ENCODE measurements at places on chromosomes 4 and X. TPM values are rescaled to one million over a fixed set of nuclear protein-coding genes. Genes with fewer than 3 reads are reported as not detected.
A peak's percentile ranks its signal among the peaks of the same experiment; 100 is the strongest.

GRCh38 chr4:48651914-48652313 is 128.2 kb downstream of the FRYL start:
- DNase-seq, result no peak

GRCh38 chrX:26376037-26376708 is 160.2 kb downstream of the MAGEB5 start:
- DNase-seq, result no peak

DNA sequence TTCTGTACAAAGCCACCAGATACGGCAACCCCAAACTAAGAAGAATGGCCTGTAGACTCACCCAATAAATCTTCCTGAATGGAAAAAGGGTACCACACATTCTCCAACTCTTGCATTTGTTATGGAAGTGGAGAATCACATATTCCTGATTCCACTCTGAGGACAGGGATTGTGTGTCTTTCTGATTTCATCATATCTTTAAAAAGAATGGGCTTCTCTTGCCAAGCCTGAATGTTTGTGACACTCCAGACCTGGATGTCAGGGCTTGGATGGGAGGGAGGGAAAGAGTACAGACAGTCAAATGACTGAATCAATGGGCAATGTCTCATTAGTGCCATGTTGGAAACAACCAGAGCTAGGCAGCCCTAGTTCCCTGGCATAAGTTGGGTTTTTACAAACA is 77.4 kb downstream of the PLAC1 start:
- DNase-seq, result no peak

DNA sequence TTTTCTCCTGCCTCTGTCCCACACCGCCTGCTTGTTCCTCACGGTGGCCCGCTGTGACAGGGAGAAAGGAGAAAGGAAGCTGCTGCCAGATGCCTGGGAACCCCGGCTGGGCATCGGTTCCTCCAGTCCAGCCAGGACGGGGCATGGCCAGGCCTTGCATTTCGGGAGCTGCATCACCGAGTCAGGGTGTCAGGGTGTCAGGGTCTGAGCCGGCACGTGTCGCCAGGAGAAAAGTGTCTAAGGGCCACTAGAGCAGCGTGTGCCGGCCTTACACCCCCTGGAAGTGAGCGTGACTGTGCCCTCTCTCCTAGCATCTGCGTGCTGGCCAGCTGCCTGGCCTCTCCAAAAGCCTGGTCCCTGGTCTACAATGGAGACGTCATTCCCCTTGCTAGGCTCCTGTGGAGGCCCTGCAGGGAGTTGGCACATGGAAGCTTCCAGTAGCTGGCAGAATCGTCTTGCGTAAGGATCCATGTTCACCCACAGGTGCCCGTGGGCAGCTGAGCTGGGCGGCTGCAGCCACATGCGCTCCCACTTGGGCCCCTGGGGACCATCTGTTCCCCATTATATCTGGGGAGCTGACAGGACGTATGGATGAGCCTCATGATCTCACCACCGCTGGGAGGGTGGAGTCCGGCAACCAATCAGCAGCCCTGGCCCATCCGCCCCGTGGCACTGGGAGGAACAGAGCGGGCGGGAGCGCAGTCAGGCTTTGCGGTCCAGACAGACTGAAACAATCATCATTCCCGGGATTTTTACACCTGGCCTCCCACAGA is 39.9 kb upstream of the HMX1 start:
- no peak for DNase-seq

GRCh38 chr4:169342906-169343564 is 72.3 kb upstream of the SH3RF1 start:
- DNase-seq, result no peak

GRCh38 chrX:2346158-2346557 is 154.6 kb downstream of the DHRSX start:
- DNase-seq, result no peak

DNA sequence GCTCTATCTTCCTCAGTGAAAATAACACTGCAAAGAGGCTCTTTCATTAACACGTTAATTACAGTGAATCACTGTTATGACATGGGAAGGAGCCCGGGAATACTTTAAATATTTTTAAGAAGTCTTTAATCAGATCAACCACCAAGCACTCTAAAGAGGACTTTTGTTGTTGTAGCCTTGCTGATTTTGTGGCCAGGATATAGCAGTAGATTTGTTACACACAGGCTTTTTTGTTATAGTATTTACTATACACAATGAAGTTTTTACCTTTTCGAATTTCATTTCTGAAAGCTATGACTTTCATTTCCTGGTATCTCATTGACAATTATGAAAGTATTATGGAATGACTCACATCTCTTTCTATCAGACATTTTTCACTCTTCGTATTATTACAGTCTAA is 20.3 kb downstream of the FGF13 start:
- no peak for DNase-seq

Gene CSAG1
- not detected for total RNA-seq

DNA sequence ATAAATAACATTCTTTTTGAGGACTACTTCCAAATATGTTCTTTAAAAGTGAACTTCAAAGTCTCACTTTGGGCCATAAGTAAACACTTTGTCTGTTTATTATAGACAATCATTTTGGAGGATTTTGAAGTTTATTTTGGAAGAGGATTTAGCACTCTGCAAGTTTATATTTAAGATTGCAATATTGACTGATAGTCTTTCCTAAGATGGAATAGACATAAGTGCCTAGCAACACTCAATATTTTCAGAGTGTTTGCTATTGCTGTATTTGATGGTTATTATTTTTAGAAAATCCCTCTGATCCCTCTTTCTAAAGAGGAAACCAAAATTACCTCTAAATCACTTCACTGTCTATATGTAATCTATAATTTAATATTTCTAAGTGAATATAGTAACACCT is 42.8 kb upstream of the MAD2L1 start:
- DNase-seq, result no peak

DNA sequence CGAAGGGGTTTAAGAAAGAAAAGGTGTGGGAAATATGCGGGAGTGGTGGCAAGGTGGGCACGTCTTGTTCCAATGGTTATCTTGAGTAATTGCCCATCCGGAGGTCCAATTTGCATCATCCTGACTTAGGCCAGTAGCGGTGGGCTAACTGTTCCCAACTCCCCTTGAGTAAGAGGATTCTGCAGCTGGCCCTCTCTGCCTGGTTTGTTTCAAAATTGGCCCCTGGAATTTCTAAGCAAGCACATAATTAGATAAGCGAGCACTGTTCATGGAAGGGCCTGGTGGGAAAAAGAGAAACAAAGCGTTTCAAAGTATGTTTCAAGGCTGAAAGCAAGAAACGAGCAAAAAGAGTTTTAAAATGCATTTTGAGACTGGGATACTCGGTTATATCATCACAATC is 198.2 kb downstream of the CEP135 start:
- no peak for DNase-seq

DNA sequence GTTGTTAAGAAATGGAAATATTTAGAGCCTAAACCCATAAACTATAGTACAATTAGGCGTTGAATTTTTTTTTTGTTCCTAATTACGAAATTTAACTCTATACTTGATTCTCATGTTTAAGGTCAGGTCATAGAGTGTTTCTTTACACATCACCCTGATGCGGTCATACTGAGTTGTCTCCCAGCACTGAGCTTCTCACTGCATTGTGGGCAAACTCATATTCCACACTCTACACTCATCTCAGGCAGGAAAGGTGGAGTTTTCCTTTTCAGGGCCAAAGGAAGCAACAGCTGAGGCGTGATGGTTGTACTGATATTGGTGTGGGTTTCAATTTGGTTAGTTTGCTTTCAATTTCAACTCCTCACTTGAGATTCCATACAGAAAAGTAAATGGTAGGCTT is 75.4 kb downstream of the FAT4 start:
- DNase-seq, result no peak

Gene TSC22D3
- total RNA-seq, result 57.7 TPM

GRCh38 chrX:56813318-56813837 is 84.3 kb downstream of the NBDY start:
- peak; percentile 45 for DNase-seq

Gene REPS2
- 0.12 TPM for total RNA-seq

DNA sequence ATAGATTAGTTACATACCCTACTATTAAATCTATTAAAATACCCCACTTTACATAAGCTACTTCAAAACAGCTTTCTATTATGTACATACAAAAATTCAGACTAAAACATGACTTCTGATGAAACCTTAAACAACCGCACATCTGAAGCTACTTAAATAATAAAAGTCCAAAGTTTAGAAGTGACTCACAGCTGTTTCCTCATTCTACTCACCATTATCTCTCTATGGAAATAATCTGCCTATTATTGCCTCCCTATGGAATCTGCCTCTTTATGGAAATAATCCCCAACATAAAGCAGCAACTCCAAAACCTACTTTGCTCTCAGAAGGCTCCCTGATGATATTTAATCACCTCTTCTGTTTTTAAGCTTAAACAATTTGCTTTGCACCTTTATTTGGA is 15.7 kb upstream of the BANK1 start:
- DNase-seq, result no peak

GRCh38 chr4:81071013-81071412 is 40.5 kb downstream of the BMP3 start:
- DNase-seq, result no peak

GRCh38 chrX:149572743-149573142 is 14.5 kb downstream of the MAGEA9B start:
- DNase-seq, result no peak

- no peak for DNase-seq
Observed at GRCh38 chrX:135432881-135433521, 11.3 kb downstream of the SMIM10L2A start.

Gene PDE5A
- 0.17 TPM for total RNA-seq

- no peak for DNase-seq
Observed at GRCh38 chr4:143184217-143184502, 557 bp upstream of the USP38 start.

Gene DGKK
- total RNA-seq, result not detected

Gene F9
- total RNA-seq, result not detected
